GM19239 (cell line): ENCODE measurements at places on chromosomes 13 and 19.
A peak's percentile ranks its signal among the peaks of the same experiment; 100 is the strongest.

GRCh38 chr13:39415008-39415802 is 187.8 kb downstream of the LHFPL6 start:
- DNase-seq: no peak

- no peak for DNase-seq
These were observed 43.3 kb downstream of the SPATA13 start for GRCh38 chr13:24203811-24204210.

- DNase-seq: no peak
These were observed 36.4 kb downstream of the CCL25 start for GRCh38 chr19:8088752-8089663.

DNA sequence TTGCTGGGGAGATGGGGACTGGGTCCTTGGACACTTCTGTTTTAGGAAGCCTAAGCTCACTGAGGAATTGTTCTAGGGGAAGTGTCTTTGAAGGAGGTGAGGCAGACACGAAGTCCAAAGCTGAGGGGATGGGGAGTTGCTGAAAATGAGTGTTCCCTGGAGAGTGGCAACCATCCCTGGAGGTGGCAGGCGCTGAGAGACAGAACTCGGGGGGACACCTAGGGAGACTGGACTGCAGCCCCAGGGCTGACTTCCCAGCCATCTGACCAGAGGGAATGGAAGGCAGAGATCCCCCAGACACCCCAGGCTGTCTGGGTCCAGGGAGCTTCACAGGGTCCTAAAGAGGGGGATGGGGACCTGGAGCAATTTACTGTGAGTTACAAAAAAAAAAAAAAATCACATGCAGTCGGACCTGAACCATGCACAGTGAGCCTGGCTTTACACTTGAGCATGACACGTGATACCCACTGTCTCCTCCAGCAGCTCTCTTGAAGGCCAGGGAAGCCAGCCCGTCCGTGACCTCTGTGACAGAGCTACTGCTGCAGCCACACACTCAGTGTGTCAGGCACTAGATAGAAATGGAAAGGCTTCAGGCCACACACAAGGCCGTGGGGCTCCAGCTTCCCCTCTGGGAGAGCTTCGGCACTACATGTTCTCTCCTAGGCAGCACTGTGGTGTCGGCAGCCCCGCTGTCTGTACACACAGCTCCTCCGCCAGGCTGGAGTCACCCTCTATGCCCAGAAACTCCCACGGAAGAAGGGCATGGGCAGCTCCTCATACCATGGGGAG is 77.1 kb upstream of the KCTD15 start:
- no peak for DNase-seq

DNA sequence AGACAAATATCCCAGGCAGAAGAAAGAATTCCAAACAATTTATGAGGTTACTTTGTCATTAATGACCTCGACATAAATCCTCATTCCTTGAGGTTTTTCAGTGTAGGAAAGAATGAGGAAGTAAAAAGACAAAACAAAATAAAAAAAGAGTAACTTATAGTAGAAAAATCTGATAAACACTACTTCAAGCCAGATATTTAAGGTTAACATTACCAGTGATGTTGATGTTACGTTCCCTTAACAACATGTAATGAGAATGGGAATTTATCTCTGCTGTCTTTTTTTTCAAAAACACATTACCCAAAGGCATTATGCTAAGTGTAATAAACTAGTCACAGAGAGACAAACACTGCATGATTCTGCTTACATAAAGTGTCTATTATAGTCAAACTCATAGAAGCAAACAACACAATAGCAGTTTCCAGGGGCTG is 935.1 kb downstream of the SLITRK1 start:
- DNase-seq: no peak

DNA sequence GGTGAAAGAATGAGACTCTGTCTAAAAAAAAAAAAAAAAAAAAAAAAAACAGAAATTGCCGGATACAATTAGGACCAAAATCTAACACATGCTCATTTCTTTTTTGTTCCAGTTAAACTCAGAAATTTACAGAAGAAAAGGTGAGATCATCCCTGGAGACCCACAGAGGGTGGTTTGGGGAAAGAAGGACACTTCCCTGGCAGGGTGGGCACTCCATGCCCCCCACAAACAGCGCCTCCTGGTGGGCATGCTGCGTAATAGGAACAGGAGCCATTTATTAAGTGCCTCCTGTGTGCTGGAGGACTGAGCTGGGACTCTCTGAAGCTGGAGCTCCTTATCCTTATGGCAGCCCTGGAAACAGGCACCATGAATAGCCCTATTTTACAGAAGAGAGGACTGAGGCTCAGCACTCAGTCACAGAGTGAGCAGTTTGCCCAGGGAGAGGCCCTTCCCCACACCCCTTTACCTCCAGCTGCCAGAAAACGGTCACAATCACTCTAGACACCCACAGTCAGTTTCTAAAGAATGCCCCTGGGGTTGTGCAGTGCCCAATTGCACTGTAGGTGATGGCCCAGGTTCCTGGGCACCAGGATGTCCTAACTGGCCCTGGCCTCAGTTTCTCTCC is 10.1 kb downstream of the C19orf38 start:
- no peak for DNase-seq

GRCh38 chr13:95212983-95213850 is 88.0 kb downstream of the ABCC4 start:
- DNase-seq: no peak

DNA sequence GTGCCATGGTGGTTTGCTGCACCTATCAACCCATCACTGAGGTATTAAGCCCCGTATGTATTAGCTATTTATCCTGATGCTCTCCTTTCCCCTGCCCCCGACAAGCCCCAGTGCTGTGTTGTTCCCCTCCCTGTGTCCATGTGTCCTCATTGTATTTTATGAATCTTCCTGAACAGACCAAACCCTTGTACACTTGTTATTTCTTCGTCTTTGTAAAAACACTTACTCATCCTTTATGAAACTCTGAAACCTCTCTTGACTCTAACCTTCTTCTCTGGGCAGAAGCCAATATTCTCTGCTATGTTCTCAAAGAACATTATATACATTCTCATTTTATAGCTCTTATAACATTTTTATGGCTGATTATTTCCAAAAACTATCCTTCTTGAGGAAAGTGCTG is 746.9 kb downstream of the EFNB2 start:
- no peak for DNase-seq

- no peak for DNase-seq
These were observed 1198.2 kb upstream of the PCDH9 start for GRCh38 chr13:68428292-68428691.

DNA sequence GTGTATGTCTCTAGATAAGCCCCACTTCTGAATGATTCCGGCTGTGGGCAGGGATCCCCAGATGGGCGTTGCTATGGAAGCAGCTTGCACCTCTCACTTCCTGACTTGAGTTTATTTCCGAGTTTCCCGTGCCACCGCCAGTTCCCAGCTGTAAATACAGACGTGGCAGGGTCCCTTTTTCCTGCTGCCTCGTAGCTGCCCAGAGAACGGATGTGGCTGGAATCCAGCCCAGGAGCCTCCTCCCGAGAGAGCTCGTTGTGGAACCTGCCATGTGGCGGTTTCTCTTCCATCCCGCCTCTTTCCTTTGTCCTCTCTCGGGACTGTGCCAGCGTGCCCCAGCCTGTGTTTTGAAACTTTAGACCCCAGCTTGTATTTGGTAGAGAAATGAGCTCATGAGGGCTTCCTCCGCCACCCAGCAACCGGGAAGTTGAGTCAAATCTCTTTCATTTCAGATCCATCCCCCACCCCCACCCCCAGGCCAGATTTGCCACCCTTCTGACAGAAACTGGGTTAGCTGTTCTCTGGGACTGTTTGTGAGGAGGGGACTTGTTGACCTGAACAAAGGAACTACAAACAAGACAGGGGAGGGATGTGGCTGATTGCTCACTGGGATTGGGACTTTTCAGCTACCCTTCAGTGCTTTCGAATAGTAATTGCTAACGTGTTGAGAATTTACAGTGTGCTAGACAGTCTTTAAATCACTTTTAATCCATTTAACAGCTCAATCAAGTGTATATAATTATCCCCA is 96.6 kb downstream of the SIPA1L3 start:
- no peak for DNase-seq

- no peak for DNase-seq
These were observed 96.4 kb upstream of the STARD13 start for GRCh38 chr13:33381906-33382305.

GRCh38 chr19:4913996-4914735 is 4.9 kb downstream of the UHRF1 start:
- no peak for DNase-seq

DNA sequence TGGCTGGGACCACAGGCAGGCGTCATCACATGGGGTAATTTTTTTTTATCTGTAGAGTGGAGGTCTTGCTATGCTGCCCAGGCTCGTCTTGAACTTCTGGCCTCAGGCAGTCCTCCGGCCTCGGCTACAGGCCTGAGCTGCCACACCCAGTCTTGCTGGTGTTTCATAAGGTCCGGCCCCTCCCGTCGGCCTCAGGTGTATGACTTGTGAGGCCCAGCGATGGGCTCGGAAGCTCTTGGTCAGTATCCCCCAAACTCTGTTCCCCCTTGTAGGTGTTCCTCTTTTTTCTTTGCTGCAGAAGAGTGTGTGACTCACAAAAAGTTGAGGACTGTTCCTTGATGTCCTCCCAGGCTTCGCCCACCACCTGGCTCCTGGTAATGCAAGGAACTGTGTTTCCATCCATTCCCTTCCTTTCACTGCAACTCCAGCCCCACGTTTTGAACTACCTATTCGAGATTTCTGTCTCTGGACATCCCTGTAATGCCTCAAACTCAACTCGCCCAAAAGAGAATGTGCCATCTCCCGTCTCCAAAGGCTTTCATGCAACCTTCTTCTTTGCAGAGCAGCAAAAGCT is 5.0 kb downstream of the USF2 start:
- no peak for DNase-seq

GRCh38 chr19:33634361-33635091 is 12.8 kb downstream of the CHST8 start:
- DNase-seq: no peak

DNA sequence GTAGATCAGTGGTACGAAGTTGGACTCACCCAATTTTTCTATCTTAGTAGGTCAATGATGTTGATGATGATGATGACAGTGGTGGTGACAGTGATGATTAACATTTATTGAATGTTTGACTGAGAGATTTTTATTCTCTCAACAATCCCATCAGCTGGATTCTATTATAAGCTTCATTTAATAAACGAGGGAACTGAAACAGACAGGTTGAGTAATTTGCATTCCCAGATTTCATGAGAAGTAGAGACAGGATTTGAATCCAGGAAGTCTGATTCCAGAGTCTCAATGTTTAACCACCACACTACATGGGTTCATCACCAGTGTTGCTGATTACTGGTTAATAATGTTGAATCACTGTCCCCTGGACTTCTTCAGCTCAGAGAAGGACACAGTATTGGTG is 168.9 kb downstream of the FLT1 start:
- DNase-seq: no peak

- DNase-seq: peak; percentile 48
These were observed 14.7 kb downstream of the TLE5 start for GRCh38 chr19:3047496-3048189.

- no peak for DNase-seq
These were observed 52.5 kb downstream of the SOX1 start for GRCh38 chr13:112119192-112120030.

DNA sequence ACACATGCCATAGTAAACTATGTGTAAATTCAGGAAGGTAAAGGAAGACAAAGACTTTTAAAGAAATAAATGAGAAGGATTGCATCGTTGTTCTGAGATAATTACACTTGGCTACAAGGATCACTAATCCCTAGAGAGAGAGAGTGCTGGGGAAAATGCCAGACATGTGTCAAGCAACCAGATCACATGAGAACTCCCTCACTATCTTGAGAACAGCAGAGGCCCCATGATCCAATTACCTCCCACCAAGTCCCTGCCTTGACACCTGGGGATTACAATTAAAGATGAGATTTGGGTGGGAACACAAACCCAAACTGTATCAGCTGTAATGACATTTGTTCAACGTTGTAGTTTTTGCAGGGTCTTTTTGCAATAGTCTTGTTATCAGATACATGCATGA is 1600.9 kb upstream of the MIR17HG start:
- no peak for DNase-seq

GRCh38 chr19:23440207-23440606 is 44.9 kb upstream of the ZNF91 start:
- DNase-seq: no peak

- DNase-seq: no peak
These were observed 173.5 kb downstream of the LACC1 start for GRCh38 chr13:44053208-44053607.
